Stimulated activated CD4-positive, alpha-beta T cell treated with anti-CD3 and anti-CD28 coated beads, Interleukin-12 subunit alpha, Interleukin-12 subunit beta, amount 100 ng/mL, for 4 hours (primary cell): ENCODE measurements at places on chromosomes 1 and 21.

DNA sequence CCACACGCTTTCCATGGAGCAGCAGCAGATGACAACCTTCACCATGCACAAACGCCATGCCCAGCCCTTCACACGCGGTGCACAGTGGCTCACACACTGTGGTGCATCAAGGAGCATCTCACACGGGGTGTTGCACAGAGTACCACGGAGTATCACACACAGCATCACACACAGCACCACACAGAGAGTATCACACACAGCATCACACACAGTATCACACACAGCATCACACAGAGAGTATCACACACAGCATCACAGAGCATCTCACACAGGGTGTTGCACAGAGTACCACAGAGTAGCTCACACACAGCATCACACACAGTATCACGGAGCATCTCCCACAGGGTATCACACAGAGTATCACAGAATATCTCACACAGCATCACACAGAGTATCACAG is 122.2 kb upstream of the RAB4A start:
- no peak for DNase-seq

DNA sequence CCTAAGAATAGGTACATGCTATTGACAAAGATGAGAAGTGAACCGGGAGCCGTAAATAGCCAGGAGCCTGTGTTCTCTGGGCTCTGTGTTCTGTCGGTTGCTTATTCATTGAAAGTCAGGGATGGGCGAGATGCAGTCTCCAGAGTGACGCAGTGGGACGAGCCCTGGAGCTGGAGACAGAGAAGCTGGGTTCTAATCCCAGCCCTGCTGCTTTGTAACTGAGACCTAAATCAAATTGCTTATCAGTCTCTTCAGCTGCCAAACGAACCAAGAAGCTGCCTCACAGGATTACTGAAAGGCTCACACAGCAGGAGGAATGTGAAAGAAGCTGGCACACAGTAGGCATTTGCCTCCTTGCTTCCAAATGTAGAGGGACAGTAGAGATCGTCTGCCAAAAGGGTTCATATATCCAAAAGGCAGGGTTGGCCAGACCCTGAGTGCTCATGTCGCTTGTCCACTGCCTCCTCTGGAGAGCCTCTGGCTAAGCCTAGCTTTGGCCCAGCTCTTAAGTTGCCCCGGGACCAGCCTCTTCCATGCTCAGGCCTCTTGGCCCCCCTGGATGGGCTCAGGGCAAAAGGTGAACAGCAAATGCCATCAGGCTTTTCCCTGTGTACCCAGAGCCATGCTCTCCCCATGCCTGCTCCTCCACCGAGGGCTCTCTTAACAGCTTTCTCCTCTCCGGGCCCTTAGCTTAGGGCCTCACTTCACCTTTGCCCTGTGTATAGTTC is 134.2 kb upstream of the IPO9 start:
- DNase-seq = no peak

- DNase-seq = no peak
Observed at GRCh38 chr1:229870381-229870780, 196.7 kb upstream of the GALNT2 start.

GRCh38 chr1:16927256-16927655 is 5.5 kb downstream of the CROCC start:
- no peak for DNase-seq

DNA sequence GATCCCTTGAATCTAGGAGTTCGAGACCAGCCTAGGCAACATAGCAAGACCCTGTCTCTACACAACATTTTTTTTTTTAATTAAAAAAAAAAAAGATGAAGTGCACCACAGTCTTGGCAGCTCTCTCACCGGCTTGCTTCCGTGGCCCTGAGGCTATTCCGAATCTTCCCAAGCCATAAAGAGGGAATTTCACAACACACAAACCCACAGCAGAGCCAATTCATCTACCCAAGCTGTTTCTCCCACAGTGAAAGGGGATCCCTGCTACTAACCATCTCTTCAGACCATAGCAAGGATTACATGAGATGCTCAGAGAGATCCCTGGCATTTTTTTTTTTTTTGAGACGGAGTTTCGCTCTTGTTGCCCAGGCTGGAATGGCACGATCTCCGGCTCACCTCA is 8.3 kb upstream of the CHD5 start:
- no peak for DNase-seq

GRCh38 chr1:90713741-90714509 is 3.2 kb downstream of the BARHL2 start:
- DNase-seq = no peak

DNA sequence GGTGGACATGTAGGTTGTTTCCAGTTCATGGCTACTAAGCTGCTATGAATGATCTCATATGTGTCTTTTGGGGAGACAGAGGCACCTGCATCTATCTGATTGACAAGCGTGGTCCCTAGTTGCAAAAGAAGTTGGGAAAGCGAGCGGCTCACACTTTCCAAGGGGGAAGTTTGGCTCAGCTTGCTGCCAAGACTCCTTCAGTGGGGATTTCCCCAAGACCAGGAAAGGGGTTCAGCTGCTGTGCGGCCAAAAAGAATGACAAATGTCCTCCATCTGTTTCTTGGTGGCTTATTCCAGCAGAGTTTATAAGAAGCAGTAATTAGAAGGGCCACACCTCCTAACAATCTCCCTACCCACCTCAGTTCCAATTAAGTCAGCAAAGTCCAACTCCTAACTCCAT is 128.5 kb upstream of the GALNT2 start:
- DNase-seq = no peak

- no peak for DNase-seq
Observed at GRCh38 chr1:119298687-119299303, 69.8 kb upstream of the HAO2 start.

DNA sequence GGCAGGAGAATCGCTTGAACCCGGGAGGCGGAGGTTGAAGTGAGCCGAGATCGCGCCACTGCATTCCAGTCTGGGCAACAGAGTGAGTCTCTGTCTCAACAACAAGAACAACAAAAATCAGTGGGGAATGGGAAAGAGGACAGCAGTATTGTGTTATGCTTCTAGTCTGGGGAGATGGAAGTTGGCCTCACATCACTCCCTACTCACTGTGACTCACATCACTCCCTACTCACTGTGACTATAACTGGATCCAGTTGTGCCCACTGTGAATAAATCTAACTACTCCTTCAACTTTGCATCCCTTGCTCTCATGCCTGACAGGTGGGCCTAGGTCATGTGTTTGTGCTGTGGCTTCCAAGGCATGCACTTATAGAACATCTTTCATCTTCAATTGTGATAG is 285.4 kb upstream of the USP24 start:
- DNase-seq = no peak

DNA sequence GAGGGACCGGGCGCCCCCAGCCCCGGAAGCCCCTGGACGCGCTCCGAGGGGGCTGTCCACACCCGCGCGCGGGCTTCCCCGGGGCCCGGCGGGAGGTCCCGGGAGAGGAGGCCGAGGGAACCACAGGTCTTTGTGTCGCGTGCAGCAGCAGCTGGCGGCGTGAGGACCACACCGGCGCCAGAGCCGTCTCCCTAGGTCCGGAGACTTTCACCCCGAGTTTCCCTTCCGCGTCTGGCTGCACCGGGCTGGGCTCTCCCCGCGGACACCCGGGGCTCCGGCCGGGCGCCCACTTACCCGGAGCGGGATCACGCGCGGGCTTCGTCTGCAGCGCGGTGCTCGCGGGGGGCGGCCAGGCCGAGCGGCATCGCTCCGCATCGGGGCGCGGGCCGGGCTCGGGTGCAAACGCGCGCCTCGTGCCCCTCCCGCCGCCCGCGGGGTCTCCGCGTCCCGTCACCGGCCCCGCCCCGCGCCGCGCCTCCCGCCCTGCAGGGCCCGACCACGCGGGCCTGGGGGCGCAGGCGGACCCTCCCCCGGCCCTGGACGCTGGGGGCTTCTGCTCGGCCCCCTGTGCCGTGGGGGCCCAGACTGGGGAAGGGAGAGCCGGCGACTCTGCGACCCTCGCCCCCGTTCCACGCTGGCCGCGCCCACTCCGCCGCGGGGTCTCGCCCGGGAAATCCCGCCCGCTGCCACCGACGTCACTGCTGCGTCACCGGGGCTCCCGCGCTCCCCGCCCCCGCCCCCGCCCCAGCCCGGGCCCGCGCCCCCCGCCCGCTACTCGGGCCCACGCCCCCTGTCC is at the start of gene GNG4:
TSS of gene GNG4 (minus strand) at position 417 of the 796 bp plus-strand sequence. CDS start 65,946 bp downstream, outside the sequence.
- no peak for DNase-seq

DNA sequence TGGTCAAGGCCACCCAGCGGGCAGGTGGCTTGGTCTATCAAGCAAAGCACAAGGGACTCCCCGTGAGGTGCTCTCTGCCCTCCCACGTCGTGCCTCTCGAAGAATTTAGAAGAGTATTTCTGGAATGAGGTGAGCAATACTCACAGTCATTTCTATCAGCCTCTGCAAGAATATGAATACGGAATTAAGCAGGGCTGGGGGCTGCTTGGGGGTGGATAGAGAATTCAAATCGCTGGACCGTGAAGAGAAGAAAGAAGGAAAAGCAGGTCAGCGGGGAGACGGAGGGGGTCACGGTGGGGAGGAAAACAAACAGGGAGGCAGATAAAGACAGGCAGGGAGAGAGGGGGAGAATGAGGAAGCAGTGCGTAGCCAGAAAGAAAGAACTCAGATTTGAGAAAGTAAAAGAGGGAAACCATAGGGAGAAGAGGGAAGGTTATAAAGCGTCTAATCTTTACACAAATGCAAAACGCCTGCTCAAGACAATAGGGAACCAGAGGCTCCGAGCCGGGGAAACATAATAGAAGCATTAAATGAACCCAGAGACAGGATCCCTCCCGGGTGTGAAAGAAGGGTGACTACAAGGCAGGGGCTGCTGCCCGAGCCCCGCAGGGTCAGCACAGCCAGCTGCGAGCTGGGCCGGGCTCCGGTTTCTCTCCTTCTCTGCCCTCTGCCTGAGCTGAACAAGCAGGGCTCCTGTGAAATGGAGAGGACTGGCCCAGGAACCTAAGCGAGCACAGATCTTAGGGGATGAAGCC is 2.1 kb upstream of the EDN2 start:
- DNase-seq = no peak

- no peak for DNase-seq
Observed at GRCh38 chr1:198162091-198162767, 5.4 kb downstream of the NEK7 start.

DNA sequence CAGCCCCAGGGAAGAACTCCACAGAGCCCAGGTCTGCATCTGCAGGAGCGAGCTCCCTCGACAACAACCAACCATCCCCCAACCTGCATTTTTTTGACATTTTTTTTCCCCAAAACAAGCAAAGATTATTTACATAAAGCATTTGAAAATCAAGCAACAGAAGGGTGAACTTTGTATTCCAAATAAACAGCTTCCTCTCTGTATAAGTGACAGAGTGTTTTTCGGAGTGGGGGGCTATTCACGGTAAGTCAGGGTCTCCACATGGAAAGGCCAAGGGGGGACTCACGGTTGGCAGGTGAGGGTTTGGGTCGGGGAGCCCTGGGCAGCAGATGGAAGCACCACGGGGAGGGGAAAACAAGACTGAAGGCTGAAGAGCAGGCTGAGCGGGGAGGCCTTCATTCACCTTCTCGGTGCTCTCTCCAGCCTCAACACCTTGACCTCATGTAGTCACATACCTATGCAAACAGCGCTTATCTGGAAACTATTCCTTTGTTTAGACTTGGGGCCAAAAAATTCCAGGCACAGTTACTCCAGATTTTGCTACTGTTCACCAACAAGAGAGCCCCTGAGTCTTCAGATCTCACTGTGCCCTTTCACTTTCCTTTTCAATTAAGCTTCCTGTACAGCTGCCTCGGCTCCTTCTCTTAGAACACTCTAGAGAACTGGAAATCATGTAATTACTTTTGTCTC is 27.6 kb downstream of the C2CD2 start:
- DNase-seq = peak; percentile 22

DNA sequence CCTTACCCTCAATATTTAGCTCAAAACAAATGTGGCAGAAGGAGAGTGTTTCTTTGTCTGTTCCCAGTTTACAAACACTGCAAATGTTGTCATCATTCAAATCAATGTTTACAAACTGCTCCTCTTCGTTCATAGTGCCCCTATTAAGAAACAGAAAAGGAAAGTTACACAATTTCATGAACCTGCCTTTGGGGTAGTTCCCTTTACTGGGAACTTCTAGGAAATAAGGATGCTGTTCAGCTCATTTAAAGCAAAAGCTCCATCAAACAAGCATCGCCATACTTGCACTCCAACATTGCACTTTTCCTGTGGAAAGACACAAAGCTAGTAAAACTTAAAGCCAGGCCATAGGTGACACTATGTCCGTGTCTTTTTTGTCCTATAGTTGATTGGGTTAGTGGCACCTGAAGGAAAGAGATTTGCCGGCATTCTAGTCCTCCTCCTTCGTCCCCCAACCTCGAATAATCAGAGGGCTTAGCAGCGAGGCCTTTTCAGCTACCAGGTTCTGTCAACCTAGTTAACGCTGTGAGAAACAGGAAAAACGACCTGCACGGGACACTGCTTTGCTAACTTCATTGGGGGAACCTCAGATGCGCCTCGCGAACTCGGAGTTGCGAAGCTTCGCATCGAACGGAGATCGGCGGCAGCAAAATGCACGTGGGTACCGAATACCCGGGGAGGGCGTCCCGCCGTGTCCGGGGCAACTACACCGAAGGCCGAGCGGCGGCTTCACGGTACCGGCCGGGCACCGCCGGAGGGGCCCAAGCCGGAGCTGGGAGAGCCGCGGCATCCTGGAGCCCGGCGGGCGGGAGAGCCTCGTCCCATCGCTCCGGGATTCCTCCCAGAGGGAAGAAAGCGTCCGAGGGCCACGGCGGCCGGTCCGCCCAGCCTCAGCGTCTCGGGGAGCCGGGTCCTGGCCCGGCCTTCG is 706 bp downstream of the C21orf91 start:
- peak; percentile 33 for DNase-seq

DNA sequence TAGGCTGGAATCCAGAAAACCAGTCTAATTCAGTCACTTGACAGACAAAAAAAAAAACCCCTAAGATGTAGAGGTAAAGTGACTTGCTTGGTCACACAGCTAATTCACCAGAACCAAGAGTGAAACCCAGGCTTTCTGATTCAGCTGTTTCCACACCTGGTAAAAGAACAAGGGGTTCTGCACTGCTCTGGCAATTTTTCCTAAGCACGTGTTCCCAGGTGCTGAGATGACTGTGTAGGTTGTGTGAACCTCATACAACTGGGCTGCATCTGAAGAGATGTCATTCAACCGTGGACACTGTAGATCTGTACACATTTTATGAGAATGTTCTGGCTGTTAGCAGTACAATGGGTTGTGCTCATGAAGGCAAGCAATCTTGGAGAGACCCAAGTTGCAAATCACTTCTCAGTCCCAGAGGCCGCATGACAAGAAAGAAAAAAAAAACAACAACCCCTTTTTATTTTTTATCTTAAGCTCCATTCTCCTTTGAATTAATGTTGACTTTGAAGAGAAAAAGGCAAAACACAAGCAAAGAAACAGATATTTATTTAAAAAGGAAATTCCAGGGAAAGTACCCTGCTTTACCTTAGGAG is 95.4 kb downstream of the INTS7 start:
- DNase-seq = peak; percentile 20

DNA sequence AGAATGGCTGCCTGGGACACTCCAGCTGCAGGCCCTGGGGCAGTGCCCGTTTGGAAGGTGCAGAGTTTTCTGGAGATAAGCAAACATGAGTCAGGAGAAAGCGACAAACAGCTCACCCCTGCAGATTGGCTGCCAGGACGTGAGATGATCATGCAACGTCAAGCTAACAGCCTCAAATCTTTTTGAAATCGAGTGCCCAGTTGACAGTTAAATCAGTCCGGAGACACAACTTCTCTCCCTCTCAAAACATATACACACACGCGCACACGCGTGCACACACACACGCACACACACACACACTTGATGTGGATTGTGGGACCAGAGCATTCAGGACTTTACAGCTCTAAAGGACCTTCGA is 49.4 kb downstream of the TENT5C start:
- DNase-seq = no peak

- DNase-seq = peak; percentile 34
Observed at GRCh38 chr1:207049974-207050391, 1.0 kb downstream of the YOD1 start.
